ENCODE measurements at places on chromosomes 3 and 15.

DNA sequence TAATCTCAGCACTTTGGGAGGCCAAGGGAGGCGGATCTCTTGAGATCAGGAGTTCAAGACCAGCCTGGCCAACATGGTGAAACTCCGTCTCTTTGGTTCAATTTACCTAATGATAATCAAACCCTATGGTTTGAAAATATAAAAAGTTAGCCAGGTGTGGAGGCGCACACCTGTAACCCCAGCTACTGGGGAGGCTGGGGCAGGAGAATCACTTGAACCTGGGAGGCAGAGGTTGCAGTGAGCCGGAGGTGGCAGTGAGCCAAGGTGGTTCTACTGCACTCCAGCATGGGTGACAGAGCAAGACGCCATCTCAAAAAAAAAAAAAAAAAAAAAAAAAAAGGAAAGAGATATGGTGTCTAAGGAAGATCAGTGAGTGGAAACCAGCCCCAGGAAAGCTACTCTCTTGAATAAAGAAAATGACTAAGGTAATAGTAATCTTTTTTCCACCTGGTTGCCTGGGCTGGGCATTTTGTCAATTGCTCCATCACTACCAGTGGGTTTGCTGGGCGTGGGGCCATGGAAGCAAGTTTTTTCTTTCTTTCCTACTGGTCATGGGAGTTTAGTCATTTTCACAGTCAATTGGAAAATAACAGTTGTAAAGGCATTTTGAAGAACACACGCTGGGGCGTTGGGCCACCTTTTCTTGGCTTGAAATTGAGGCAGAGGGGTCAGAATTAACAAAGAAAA is 387.6 kb upstream of the RGMA start:
- DNase-seq: no peak

DNA sequence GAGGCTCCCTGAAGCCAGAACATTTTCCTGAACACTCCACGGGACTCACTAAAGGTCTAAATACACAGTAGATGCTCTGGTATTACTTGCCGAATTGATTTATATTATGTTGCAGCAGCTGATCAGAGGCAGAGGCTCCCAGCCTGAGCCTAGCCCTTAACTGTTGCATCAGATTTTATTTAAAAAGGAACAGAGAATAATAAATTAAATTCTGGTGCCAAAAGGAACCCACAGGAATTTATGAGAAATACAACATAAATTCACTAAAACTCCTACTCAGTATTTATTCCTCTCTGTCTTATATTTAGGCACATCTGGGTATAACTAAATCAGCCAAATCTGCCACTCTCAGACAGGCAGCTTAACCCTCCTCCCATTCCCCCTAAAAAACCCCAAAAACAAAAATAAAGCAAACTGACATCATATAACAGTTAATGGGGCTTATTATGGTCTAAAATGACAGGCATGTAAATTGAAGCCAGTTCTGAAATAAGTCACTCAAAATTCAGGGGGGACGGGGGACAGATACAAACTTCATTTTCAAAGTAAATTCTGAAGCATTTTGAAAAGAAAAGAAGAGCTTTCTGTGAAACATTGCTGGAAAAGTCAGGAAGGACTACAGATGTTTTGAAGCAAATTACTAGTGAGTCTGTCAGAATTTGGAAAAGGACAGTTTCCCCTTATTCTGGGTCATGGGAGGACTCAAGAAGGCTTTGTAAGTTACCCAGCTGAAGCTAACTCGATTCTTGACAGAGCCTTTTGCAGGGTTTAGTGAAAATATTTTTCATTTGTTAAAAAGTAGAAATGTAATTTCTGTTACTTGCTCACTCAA is 53.8 kb upstream of the CORO2B start:
- DNase-seq: peak; percentile 77

- DNase-seq: no peak
These were observed 4.7 kb downstream of the SELENOS start for GRCh38 chr15:101272584-101272983.

DNA sequence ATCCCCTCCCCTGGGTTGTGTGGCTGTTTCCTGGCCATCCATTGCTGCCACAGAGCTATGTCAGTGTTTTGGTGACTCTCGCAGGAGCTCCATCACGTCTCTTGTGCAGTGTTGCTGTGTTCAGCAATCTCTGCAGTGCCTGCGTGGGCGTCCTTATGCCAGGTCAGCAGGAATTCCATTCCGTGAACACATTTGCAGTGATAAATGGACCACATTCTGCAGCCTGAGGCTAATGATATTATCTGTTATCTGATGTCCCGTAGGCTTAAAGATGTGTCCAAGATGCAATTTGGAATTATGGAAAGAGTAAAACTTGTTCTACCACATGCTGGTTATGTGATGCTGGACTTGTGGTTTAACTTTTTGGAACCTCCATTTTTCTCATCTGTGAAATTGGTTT is 25.5 kb upstream of the COL6A6 start:
- DNase-seq: no peak

DNA sequence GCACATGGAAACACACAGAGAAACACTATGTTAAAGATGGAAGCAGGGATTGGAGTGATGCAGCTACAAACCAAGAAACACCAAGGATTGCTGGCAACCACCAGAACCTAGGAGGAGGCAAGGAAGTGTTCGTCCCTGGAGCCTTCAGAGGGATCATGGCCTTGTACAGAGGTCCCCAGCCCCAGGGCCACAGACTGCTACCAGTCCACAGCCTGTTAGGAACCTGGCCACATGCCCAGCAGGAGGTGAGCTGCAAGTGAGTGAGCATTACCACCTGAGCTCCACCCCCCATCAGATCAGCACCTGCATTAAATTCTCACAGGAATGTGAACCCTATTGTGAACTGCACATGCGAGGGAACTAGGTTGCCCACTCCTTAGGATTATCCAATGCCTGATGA is 505.7 kb upstream of the MDFIC2 start:
- DNase-seq: no peak

DNA sequence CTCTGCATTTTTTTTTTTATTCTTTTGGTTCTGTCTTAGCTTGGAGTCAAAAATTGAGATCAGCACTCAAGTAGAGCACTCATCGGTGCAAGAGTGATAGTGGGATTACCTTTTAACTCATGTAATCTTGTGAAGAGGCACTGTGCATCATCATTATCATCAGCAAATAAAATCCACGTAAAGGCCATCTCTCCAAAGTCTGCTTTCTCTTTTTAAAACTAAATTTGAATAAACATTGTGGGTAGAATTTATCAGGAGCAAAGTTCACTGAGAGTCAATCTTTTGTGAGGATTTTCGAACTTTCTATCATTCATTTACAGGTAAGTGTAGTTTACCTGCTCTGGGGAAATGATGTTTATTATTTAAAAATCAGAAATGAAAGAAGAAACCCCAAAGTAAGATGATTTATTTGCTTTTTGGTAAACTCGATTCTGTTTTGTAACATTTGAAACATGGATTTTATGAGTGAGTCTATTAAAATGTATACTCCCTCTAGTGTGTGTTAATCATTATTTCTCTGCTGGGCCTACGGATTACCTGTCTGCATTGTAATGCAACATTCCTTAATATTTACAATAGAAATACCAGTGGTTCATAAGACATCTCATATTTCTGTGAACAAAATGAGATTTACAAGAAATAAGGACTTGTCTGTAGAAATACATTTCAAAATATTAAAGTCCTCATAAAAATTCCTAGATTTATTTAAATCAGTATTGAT is 327.7 kb upstream of the NAALADL2 start:
- DNase-seq: no peak

DNA sequence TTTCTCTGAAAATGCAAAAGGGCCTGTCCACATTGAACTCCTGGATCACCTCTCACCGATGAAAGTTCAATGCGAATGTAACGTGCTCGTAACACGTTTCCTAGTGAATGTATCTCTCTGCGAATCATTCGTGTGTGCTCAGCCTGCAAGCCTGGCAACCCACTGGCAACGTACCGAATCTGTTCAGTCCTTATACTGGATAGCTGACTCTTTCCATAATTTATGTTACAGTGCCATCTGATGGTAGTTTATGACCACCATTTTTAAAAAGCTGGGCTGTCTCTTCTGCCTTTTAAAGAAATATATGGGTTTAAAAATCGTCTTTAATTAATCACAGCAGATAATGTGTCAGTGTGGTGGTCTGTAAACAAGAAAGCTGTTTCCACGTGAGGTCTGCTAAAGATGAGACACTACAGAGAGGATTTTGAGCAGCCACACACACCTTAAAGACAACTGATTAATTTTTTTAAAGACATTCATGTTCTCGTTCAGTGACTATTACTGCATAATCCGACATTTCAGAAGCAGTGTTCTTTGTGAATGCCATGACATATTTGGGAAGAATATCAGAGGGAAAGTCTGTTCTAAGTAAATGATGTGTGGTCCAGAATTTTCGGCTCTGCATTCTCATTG is 69.4 kb upstream of the FOXP1 start:
- DNase-seq: peak; percentile 65

GRCh38 chr15:34258151-34258550 is 33.3 kb downstream of the EMC4 start:
- DNase-seq: no peak

- peak; percentile 10 for DNase-seq
These were observed 437.7 kb downstream of the SI start for GRCh38 chr3:164640591-164640990.

- DNase-seq: no peak
These were observed 43.2 kb upstream of the NEDD4 start for GRCh38 chr15:56036546-56037067.

DNA sequence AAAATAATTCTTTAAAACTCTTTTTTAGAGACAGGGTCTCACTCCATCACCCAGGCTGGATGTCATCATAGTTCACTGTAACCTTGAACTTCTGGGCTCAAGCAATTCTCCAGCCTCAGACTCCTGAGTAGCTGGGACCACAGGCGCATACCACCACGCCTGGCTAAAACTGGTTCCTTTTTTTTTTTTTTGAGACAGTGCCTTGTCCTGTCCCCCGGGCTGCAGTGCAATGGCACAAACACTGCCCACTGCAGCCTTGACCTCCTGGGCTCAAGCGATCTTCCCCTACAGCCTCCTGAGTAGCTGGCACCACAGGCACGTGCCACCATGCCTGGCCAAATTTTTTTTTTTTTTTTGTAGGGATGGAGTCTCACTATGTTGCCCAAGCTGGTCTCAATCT is 23.7 kb upstream of the FURIN start:
- no peak for DNase-seq

DNA sequence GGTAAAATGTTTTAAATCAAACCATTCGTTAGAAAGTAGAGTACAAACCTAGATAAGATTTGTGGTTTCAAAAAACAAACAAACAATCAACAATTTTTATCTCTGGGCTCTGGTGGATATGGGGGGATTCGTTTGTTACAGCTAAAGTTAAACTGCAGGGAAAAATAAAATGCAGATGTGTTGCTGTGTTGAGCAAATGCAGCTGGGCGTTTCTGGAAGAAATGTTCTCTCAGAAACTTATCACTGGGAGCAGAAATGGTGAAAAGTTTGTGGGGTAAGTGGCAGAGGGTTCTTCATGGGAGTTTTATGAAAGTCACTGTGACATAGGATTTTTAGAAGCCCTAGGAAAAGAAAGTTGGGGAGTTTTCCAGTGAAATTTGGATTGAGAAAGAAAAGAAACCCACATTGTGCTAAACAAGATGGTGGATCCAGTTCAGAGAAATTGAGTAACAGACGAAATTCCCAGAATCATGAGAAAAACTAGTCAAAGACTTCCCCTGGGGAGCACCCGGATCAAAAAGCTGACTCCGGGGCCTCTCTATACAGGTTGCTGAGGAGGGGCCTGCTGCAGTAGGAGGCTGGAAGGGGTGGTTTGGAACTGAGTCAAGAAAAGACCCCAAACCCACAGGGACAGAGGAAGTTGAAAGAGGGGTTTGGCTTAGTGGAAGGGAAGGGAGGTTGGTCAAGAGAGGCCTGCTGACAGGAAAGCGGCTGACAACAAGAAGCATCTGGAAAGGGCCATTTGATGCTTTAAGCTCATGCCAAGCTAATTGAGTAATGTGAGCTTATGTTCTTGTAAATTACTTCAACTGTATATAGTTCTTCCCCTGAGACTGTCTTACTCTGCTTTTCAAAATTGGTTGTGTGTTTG is 108.7 kb downstream of the RARB start:
- DNase-seq: no peak

DNA sequence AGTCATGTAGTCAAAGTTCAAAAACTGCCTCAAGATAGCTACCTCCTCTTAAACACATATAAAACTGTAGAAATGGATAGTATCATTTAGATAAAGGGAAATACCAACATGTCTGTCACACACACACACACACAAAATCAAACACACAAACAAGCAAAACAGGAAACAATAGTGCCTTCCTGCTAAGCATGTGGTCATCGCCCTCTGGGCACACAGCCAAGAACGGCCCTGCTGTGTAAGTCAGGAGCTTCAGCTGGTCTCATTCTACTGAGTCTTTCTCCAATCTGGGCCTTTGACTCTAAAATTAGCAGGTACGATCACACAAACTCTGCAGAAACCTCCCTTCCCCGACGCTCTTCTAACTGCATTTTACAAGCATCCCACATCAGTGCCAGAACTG is 272.2 kb upstream of the CHRNA7 start:
- peak; percentile 11 for DNase-seq

- DNase-seq: no peak
These were observed 24.4 kb downstream of the ADCY5 start for GRCh38 chr3:123424321-123424998.

GRCh38 chr15:73328149-73328820 is 40.5 kb downstream of the HCN4 start:
- no peak for DNase-seq

DNA sequence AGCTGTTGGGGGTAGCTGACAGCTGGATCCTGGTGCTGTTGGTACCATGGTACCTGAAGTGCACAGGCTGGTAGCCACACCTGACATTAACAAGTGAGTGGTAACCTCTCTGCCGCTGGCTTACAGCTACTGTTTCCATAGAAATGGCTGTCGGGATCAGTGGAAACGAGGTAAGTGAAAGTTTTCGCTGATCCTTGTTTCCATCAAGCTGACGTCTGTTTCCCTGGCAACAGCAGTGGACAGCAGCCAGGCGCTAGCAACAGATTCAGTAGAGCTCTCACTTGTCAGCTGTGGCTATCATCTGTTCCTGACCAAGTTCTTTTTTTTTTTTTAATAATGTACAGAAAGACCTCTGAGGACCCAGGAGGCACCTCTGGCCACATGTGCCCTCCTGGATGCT is 166.2 kb downstream of the CHDH start:
- no peak for DNase-seq

- no peak for DNase-seq
These were observed 172.3 kb upstream of the MCTP2 start for GRCh38 chr15:94059013-94059587.

GRCh38 chr3:177642804-177643125 is 445.5 kb upstream of the TBL1XR1 start:
- DNase-seq: no peak

GRCh38 chr15:81560405-81560804 is 186.4 kb upstream of the TMC3 start:
- no peak for DNase-seq

GRCh38 chr15:87121336-87121735 is 1041.7 kb downstream of the AGBL1 start:
- no peak for DNase-seq

GRCh38 chr3:139295040-139295439 is 48.8 kb upstream of the MRPS22 start:
- no peak for DNase-seq

GRCh38 chr3:50405249-50405648 is 45.9 kb upstream of the TMEM115 start:
- DNase-seq: no peak
